Stimulated activated CD4-positive, alpha-beta T cell treated with anti-CD3 and anti-CD28 coated beads, Interleukin-1b, Interleukin-23, amount 100 ng/mL, for 1 hour (primary cell): ENCODE measurements at places on chromosomes 7 and 10.

DNA sequence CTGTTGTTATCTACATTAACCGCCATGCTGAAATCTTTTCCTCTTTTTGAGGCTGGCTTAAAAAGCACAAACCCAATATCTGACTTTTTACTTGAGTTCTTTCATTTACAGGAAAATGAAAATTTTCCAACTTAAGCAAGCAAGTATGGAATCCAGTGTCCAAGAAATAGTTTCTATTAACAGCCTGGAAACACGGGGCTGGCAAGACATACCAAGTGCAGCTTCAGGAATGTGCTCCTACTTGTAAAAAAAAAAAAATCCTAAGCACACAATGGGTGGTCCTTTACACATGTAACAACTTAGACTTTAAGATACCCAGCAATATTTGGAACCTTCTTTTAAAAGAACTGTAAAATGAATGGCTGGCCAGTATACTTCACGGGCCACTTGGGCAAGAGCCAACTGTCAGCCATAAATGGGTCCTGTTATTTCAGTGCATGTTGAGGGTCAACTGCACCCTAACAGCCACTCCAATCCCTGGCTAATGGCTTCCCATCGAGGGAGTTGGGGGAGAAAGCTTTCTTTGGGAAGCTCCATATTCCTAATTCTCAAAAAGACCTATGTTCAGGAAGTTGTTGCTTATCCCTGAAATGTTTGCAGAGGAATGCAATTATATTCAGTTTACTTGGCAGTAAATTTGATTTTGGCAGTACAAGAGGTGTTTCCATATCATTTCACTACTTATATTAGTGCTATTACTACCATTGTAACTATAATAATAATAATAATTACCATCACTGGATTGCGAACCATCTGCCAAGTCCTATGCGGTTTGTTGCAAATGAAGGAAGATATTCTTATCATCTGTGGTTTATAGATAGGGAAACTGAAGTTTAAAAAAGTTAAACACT is 236.4 kb upstream of the TMEM72 start:
- DNase-seq, result no peak

DNA sequence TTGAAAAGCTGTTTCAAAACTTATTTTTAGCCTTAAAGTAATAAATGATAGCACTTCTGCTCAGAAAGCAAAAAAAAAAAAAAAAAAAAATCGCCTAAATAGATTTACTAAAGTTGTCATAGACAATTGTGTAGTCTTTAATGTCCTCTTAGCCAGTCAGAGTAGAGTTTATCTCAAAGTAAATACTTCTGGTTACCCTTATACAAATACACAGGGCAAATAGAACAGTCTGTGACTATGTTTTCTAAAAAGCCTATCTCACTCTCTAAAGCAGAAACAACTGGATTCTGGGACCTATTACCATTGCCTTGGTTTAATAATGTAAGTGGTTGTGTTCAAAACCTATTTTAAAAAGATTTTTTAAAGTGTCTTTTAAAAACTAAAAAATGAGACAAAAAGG is 156.2 kb upstream of the THSD7A start:
- no peak for DNase-seq

- DNase-seq, result no peak
These were observed 208.6 kb downstream of the ADAM12 start for GRCh38 chr10:126179637-126180036.

GRCh38 chr10:88066876-88067275 is 203.5 kb downstream of the PTEN start:
- no peak for DNase-seq

GRCh38 chr7:84674236-84674913 is 479.8 kb upstream of the SEMA3A start:
- DNase-seq, result no peak

DNA sequence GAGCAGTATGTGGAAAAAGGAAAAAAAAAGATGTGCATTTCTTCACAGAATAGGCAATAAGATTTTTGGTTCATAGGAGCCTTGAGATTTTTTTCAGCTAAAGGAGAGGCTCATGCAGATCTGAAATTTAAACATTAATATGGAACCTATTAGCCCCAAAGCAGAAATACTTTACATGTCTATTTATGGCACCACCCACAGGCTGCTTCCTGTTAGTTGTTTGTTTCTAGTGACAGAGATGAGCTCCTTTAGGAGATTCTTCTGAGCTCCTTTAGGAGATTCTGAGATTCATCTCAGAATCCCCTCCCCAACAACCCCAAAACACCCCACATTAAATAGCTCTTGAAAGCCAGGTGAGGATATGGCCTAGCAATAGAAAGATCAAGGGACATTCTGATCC is 27.9 kb upstream of the HPS1 start:
- DNase-seq, result no peak

DNA sequence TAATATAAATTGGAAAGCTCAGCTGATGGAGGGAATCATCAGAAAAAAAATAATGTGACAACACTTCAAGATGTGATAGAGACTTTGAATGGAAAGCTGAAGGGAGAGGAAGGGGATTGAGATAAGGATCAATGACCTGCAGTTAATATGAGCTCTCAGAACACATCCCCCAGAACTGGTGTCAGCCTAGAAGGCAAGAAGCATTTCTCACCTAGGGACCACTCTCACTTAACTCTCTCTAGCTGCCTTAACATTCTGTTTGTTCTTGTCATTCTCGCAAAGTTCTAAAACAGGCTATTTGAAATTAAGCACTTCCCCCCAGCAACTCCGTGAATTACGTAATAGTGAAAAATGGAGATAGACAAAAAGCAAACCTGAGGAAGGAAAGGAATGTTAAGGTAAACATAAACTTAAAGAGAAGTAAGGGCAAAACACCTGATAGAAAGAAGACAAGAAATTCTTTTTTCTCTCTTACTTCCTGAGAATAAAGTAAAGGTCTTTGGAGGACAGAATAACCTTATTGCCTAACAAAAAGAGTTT is 1.2 kb upstream of the MPP7 start:
- no peak for DNase-seq

- DNase-seq, result no peak
These were observed 2.8 kb downstream of the STK32C start for GRCh38 chr10:132304756-132305509.

DNA sequence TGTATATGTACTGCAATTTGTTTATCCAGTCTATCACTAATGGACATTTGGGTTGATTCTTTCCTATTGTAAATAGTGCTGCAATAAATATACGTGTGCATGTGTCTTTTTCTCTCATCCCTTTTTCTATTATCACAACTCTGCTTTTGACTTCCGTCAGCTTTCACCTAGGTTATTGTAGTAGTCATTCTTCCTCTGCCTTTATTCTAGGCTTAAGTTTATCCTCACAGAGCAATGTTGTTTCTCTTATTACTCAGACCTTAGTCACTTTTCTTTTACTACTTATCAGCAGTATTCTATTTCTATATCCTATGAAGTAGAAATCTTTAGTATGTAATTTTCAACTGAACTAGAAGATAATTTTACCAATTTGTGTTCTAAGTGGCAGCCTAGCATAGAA is 175.3 kb upstream of the SEMA3E start:
- no peak for DNase-seq

- DNase-seq, result no peak
These were observed 143.7 kb upstream of the RNF32 start for GRCh38 chr7:156496865-156497264.

- no peak for DNase-seq
These were observed 104.0 kb downstream of the PARP12 start for GRCh38 chr7:139958599-139959284.

DNA sequence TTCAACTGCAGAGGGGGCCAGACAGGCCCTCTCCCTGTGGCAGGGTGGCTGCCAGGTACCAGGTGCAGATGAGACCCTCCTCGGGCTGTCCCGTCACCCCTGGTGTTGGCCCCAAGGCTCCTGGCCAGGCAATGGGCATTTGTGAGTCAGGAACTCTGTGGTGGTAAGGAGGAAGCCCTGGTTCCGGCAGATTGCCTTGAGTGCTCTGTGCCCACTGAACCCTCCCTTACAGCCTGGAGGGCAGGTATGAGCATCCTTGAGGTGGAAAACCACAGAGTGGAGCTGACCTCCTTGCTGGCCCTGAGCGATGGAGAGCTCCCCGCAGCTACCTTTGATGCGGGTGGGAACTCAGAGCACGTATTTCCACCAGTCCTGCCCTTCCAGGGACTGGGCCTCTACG is 2.0 kb downstream of the PAOX start:
- no peak for DNase-seq

- DNase-seq, result no peak
These were observed 61.9 kb upstream of the ADO start for GRCh38 chr10:62742536-62743061.

DNA sequence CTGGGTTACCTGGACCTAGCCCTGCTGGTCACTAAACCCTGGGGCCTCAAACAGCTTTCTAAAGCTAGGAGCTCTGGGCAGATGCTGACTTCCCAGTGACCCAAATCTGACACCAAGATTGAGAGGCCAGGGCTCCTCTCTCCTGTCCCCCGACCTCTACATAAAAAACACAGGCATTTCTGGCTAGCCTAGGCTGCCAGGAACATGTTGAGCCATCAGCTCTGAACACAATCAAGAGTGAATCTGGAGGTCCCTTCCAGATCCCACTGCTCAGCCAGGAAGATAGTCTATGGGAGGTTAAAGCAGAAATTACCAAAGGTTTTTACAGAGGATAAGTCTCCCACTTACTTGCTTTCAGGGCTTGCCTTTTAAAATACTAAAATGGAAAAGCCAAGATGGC is 22.1 kb upstream of the PDE1C start:
- no peak for DNase-seq

DNA sequence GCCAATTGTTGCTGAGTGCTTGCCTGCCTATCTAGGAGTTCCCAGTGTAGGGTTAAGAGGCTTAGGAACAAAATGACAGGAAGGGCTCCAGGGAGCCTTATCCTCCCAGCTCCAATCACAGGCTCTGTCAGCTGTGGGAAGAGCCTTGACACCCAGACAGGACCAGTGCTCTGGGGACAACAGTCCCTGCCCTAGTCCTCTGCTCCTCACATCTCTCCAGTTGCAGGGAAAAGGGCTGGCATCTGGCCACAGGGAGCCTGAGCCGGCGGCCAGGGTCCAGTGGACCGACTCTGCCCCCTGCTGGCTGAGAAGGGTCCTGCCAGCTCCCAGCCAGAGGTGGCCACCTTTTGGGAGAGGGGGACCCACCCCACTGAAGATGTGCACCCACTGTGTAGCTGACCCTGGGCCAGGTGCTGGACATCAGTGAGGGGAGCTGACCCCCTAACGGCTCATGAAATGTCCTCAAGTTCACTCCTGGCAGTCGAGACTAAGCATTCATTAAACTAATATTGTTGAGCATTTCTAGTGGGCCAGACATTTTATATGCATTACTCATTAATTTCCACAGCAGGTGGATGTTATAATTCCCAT is 17.6 kb downstream of the DNAJB12 start:
- DNase-seq, result no peak

- no peak for DNase-seq
These were observed 31.0 kb upstream of the LRRC18 start for GRCh38 chr10:48970654-48971053.

DNA sequence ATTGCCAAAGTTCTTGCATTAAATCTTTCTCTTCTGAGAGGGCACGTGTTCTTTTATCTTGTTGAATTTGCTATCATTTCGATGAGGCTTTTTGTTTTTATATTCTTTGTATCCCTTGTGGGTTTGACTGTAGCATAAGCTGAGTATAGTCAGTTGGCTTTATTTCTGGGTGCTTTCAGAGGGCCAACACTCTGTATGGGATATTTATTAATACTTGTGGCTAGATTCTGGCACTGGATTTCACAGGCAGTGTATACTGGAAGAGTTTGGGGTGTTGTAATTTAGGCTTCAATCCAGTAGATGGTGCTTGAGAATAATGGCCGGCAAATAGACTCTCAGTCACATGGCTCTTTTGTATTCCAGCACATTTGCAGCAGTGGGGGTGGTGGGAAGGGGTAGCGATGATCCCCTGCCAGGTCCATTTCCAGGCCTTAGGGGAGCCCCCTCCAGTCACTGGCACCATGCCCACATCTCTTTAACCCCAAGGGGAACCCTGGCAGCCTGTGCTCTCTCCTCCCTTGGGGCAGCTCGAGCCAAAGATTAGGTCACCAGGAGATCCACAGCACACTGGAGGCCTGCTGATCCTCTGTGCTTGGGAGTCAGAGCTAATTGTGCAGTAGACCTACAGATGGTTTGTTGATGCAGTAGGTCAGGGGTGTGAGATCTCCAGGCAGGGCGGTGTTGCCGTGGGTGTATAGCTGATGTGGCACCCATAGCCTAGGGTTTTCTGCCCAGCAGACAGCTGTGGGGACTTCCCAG is 81.8 kb downstream of the PTPN20 start:
- DNase-seq, result no peak

DNA sequence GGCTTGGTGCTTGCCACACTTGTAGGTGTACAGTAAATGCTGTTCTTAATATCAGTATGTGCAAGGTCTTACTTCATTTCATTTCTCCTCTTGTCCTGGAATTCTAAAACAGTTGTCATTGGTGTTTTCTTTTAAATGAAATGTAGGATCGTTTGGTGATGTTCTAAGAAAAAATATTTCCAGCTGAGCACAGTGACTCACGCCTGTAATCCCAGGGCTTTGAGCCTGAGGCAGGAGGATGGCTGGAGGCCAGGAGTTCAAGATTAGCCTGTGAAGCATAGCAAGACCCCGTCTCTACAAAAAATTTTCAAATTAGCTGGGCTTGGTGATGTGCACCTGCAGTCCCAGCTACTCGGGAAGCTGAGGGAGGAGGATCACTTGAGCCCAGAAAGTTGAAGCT is 32.6 kb upstream of the ELN start:
- no peak for DNase-seq

- no peak for DNase-seq
These were observed 53.7 kb downstream of the CCDC6 start for GRCh38 chr10:59852670-59853069.

DNA sequence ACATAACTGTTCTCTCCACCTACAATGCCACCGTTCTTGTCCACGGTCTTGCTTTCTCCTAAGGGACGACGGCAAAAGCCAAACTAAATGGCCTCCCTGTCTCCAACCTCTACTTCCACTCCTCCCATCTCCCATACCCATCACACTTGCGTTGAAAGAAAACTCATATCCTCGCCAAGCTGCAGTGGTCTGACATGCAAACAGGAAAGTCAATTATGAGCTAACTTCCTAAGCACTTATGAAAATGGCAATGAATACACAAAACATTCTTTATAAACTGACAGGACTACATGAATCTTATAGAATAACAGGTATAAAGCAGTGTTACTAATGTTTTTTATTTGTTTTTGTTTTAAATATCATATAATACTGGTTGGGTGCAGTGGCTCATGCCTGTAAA is 46.4 kb downstream of the TYW1B start:
- no peak for DNase-seq

DNA sequence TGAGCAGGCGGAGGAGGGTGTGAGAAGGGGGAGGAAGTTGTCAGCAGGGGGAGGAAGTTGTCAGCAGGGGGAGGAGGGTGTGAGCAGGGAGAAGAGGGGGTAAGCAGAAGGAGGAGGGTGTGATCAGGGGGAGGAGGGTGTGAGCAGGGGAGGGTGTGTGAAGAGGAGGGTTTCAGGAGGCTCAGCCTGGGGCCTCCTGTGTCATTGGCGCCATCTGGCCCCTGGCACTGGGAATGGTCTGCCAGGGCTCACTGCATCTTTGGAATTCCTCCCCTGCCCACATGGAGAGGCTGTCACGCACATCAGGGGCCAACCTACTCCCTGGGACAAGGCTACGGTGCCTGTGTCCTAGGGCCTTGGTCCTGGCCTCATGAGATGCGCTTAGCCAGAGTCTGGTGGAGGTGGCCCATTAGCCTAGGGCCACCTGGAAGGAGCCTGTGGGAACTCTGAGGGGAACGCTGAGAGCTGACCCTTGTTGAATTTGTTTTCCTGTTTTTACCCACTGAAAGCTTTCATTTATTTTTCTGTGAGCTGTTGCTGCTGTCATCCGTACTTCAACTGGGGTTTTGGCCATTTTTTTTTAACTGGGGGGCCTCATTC is 18.0 kb downstream of the CAMK2B start:
- DNase-seq, result no peak
